ENCODE measurements at places on chromosomes 7 and 10.

DNA sequence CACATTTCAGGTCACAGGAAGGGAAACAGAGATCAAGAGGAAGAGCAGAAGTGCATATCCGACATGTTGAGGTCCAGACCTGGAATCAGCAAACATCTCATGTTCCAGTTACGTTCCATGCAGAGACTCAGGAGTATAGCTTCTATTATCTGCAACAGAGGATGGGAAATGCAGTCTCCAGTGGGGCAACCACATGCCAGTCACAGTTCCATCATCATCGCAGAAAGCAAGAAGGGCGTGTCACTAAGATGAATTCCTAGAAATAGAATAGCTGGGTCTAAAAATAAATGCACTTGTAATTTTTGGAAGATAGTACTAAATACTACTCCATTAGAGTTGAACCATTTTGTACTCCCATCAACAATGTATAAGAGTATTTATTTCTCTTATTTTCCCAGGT is 133.2 kb upstream of the MDFIC start:
- no peak for DNase-seq

DNA sequence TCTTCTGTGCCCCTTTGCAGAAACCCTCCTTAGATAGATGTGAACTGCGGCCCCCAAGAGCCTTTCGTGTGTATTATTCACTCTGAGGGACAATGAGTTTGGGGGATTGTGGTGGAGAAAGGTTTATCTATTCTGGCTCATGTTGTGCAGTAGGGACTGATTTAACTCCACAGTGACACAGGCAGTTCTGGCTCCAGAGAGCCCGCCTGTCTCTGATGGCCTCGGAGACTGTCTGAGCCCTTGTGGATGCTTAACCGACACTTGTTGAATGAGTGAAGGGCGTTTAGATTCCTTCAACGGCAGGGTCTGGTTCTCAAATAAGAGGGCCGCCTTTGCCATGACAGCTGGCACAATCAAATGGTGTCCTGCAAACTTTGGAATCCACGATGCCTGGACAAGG is 5.8 kb downstream of the NPTX2 start:
- DNase-seq: no peak

- no peak for DNase-seq
Measured at GRCh38 chr10:26534384-26534783, 96.2 kb downstream of the APBB1IP start.

DNA sequence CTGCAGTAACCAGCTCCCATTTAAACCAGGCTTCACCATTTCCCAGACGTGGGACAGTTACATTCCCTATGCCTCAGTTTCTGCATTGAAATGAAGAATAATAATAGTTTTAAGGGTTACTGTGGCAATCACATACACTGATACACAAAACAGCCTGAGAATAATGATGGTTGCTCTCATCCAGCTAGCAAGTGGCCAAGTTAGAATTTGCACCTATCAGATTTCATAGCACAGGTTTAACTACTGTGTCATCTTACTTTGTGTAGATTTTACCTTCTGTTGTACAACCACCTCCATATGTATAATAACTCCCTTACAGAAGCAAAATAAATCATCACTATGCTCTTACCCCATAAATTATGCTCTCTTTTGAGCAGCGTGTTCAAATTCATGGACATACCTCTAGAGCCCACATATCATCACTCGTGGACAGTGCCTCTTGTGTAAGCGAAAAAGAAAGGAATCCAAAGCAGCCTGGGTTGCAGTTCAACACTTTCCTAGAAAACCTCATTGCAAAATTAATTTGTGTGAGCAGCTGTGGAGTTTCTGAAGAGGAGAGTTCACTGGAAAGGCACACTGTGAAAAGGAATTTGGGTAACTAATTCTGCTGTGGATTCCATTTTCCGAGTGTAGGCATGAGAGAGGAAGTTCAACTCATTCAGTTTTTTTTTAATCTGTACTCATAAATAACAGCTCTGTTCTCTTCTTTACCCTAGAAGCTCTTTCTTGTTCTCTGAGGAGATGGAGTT is 492.5 kb downstream of the ARL4A start:
- no peak for DNase-seq

DNA sequence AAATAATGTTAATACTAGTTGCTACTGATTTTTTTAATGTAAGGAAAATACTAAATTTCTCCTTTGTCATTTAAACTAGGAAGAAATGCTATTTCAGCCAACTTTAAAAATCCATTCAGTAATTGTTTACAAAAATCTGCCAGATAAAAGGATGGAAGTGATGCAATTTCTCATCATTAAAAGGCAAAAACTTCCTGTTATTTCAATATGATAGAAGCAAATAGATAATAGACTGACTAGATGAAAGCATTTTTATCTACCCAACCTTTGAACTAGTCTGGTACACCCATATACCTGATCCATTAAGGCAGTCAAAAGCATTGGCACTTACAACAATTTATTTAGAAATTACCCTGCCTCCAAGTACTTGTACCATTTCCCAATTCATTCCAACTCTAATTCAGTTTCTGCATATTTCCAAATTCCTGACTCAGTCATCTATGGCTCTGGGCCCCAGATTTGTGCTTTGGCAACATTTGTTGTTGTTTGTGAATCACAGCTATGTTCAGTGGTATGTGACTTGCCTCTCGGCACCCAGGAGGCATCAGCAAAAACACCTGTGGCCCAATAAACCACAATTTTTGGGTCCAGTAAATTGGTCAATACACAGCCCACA is 482.6 kb upstream of the SEMA3A start:
- no peak for DNase-seq

- no peak for DNase-seq
Measured at GRCh38 chr7:76233538-76234281, 32.0 kb downstream of the SRRM3 start.

DNA sequence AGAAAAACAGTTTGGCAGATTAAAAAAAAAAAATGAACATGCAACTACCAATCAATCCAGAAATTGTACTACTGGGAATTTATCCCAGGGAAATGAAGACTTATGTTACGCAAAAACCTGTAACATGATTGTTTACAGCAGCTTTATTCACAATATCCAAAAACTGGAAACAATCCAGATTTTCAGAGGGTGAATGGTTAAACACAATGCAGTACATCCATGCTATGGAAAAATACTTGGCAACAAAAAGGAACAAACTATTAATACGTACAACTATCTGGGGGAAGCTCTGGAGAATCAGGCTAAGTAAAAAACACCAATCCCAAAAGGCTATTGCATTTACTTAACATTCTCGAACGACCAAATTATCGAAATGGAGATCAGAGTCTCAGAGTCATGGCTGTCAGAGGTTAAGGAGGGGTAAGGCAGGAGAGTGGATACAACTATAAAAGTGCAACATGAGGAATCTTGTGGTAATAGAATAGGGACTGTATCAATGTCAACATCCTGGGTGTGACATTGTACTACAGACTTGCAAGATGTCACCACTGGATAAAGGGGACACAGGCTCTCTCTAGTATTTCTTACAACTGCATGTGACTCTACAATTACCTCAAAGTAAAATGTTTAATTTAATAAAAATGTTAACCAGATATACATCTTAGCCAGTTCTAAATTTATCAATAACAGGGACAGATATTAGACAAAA is 21.5 kb upstream of the RUFY2 start:
- no peak for DNase-seq

GRCh38 chr10:43044448-43044921 is 32.4 kb upstream of the RET start:
- no peak for DNase-seq

DNA sequence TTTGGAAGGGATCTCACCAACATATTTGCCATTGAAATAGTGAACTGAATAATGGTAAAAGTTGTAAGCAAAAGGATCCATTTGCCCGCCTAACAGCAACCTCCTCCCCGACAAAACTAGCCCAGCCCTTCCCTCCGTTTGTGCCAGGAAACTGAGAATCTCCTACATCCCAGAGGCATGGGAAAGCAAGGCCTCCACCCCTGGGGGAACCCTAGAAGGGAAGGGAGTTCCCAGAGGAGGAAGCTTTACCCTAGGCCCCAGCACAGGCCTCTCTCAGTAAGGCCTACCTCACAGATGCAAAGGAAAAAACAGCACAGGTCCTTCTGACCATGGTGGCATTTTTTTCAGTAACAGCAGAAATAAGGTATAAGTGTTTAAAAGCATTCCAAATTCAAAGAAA is 229.7 kb downstream of the ELMO1 start:
- no peak for DNase-seq

DNA sequence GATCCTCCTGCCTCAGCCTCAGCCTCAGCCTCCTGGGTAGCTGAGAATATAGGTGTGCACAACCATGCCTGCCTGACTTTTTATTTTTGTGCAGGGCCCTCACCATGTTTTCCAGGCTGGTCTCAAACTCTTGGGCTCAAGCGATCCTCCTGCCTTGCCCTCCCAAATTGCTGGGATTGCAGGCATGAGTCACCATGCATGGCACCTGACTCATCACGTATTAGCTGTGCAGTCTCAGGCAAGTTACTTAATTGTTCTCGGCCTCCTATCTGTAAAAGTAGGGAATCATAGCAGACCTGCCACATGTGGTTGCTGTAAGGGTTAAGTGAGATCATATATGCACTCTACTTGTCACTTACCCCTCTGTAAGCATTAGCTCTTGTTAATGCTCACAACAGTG is 117.2 kb downstream of the ANLN start:
- no peak for DNase-seq

GRCh38 chr7:22378199-22378980 is 21.4 kb upstream of the RAPGEF5 start:
- no peak for DNase-seq

- no peak for DNase-seq
Measured at GRCh38 chr7:81158189-81158588, 239.3 kb upstream of the SEMA3C start.

GRCh38 chr10:6204341-6205191 is 1.8 kb downstream of the PFKFB3 start:
- peak; percentile 85 for DNase-seq

DNA sequence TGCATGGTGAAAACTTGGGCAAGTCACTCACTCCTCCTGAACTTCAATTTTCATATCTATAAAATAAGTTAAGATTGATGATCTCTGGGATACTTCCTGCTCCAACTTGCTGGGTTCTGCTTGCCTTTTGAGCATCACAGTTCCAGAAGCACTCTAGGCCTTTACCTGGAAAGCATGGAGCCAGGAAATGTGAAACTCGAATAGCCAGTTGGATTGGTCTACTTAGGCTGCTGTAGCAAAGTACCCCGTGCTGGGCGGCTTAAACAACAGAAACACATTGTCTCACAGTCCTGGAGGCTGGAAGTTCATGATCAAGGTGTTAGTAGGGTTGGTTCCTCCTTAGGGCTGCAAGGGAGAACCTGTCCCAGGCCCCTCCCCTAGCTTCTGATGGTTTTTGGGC is 64.5 kb downstream of the NAMPT start:
- DNase-seq: no peak

DNA sequence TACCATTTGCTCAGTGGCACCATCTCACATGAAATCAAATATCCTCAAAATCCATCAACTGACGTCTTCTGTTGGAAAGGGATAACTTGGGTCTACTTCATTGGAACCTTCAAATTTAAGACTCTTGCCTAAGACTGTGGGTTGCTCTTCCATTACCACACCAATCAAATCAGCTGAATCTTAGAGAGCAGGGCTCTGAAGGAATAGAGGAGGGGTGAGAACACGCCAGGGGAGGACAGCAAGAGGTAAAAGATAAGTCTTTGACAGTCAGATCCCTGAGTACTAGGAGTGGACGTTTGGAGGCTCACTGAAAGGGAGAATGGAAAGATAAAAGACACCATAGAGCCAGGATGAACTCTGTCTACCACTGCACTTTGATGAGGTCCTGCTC is 107.5 kb downstream of the CCDC71L start:
- no peak for DNase-seq

GRCh38 chr10:3077509-3077908 is 10.2 kb downstream of the PFKP start:
- DNase-seq: no peak

DNA sequence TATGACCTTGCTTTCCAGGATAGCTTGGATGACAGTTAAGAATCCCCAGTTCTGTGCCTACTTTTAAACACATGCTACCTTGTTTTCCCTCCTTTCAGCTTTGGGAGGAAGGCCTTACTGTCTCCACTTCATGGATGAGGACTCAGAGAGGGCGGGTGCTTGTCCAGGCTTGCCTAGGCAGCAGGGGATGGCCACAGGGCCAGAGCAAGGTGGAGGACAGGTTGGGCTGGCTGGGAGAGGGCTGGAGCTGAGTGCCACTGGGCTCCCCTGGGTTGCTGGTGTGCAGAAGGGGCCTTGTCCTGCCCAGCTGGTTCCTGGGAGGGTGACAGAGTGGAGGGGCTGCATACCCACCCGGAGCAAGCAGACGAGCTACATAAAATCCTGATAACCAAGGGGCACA is 117.8 kb downstream of the GRK5 start:
- DNase-seq: no peak

GRCh38 chr7:155058896-155059295 is 11.2 kb upstream of the HTR5A start:
- no peak for DNase-seq

DNA sequence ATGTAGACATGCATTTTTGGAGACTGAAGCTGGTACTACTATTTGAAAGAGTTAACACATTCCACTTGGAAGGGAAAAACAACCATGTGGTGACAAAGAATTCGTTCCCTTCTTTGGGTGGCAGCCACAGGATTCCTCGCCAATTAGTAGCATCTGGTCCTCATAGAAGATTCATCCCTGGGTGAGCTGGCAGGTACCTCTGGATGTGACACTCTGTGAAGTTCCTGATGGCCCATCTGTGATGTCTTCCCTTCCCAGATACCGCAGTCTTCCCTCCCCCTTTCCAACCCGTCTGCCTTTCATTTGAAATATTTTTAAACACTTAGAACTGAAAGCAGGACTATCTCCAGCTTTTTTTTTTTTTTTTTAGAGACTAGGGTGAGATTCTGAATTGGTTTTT is 569.5 kb downstream of the TYW1 start:
- DNase-seq: no peak

- no peak for DNase-seq
Measured at GRCh38 chr7:47183862-47184590, 397.9 kb downstream of the TNS3 start.

DNA sequence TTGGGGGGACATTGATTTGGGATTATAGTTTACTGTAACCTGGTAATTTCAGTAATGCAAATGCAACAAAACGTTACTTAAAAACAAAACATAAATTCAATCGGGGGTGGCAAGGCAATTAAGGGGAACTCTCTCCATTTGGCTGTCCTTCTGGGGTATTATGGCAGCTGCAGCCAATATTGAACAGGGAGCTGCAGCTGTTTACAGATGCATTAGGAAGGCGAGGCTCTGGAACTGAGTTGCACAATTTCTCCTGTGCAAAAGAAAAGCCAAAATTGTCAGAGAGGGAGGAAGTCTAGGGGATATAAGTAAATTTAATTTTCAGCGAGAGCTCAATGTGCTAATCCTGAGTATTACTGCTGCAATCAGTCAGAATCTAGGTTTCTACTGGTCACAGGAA is 36.1 kb downstream of the NEUROD6 start:
- DNase-seq: no peak

GRCh38 chr7:101538596-101539459 is 90.3 kb downstream of the MYL10 start:
- peak; percentile 87 for DNase-seq

GRCh38 chr7:134806197-134806596 is 26.8 kb downstream of the CALD1 start:
- DNase-seq: no peak

All from AG08396 (cell line).